Daoy (cell line): ENCODE measurements at places on chromosomes 16 and 17.
A peak's percentile ranks its signal among the peaks of the same experiment; 100 is the strongest.

DNA sequence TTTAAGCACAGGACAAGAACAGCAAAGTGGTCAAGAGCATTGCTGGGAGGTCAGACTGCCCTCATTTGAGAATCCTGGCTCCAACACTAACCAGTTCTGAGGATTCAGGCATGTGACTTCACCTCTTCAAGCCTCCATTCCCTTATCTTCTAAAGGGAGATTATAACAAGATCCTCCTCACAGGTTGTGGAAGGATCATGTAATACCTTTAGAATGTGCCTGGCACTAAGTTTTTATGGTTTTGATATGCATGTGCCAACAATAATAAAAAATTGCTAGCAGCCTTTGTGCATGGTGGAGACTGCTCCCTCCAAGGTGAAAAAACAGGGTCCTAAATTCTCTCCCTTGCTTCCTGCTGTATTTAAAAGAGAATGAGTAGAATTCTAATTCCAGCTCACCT lies 36.0 kb upstream of the ADAMTS18 start:
- no peak for DNase-seq

DNA sequence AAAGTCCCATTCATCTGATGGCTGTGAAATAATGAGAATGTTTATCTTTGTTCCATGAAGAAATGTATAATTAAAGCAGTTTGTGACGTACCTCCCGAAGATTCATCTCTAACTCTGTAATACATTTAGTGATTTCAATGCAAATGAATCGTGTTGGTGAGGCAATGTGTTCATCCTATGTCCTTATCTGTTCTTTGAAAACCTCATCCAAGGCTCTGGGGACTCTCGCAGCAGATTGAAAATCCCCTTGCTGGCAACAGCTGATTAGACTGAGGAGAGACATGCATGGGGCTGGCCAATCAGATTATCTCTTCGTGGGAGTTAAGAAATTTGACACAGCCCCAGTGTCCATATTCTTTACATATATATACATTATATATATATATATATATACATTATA lies 1095.4 kb upstream of the EEF2KMT start:
- DNase-seq = no peak

GRCh38 chr17:82278786-82279391 lies 5.4 kb upstream of the CSNK1D start:
- DNase-seq = no peak

- no peak for DNase-seq
These were observed 108.5 kb downstream of the USP22 start for GRCh38 chr17:20934288-20934687.

GRCh38 chr17:82970067-82970466 lies 109.3 kb upstream of the METRNL start:
- no peak for DNase-seq

GRCh38 chr17:44323359-44324091 lies 1.1 kb downstream of the SLC25A39 start:
- no peak for DNase-seq

DNA sequence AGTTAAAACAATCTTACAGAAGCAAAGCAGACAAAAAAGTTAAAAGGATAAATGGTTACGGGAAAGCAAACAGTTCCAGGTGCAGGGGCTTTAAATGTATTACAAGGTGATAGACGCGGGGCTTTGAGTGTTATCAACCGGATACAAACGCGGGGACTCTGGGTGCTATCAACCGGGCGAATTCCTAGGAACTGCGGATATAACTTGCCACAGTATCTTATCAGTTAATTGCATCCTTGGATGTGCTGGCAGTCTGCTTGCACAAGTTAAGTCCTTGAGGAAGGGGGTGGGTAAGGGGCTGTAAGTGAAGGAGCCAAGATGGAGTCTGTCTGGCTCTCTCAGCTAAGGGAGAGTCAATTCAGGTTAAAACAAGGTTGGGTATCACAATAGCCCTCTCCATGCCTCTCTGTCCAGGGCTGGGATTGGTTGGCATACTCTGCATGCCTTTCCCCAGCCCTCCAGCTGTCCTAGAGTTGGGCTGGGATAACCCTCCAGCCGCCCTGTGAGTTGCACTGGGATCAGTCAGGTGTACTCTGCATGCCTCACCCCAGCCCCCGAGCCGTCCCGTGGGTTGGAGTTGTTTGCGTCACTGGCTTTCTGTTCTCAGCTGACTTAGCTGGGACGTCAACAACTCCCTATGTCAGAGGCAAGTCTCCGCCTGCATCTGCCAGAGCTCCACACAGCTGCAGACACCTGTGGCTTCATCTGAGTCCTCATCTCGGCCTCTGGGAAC lies 40.9 kb downstream of the TMEM235 start:
- no peak for DNase-seq

DNA sequence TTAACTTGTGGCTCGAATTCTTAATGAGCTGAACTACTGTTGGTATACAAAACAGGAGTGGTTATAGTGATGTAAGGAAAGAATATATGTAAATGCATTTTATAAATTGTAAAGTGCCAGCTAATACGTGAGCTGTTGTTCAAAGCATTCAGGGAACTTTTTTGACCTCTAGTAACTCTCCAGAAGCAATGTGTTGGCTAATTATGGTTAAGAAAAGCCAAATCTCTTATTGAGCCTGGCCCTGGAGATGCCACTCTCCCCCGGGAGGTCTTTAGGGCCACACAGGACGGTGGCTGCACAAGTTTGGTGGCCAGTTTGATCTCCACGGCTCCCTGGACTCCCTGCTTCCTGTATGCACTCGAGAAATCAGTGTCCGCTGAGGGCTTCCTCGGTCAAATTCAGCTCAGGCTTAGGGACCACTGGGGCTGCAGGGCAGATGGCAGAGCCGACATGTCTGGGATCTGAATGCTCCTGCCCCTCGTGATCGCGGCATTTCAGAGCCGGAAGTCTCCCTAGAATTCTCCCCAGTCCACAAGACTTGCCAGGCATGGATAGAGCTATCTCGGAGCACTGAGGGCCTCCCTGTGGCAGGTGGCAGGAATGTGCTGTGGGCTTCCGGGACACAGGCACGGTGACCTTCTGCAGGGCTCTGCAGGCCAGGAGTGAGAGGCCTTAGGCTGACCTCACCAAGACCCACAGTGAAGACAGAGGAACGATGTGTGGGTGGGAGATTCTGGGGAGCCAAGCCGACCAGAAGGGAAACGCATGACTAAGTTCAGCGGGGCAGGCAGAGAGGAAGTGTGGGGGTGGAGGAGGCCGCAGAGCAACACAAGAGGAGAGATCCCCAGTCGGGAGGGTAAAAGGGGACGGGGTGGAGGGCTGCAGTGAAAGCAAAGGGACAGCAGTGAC lies 18.6 kb upstream of the PITPNM3 start:
- peak; percentile 74 for DNase-seq

DNA sequence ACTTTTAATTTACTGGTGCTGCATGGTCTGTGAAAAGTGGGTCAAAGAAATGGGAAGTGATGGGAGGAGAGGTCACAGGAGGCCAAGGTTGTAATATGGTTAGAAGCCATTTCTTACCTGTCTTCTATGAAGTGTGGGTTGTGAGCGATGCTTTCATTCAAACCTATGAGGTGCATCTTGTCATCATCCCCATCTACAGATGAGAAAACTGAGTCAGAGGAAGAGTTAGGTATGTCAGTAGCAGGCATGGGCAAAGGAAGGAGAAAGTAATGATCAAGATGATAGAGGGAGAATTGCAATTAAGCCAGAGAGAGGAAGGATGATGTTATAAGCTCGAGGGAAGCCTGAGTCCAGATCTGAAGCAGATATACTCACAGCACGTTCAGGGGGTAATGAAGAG lies 19.7 kb downstream of the CDH13 start:
- DNase-seq = no peak
